ENCODE measurements at places on chromosomes 16 and 17.

- no peak for DNase-seq
Observed at GRCh38 chr17:60356940-60357339, 35.0 kb downstream of the USP32 start.

DNA sequence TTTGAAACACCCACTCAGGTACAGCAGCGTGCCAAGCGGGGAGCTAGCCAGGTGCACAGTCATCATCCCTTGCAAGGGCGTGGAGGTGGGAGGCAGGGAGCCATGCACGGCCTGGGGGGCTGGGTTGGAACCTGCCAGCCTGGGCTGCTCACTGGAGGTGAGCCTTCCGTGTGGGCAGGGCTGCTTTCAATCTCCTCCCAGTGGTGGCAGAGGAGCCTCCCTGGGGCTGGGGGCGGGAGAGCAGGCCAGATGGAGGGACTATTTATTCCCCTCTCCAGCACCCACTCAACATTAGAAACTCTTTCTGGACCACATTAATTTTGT, 90.3 kb downstream of the KATNIP start:
- no peak for DNase-seq

DNA sequence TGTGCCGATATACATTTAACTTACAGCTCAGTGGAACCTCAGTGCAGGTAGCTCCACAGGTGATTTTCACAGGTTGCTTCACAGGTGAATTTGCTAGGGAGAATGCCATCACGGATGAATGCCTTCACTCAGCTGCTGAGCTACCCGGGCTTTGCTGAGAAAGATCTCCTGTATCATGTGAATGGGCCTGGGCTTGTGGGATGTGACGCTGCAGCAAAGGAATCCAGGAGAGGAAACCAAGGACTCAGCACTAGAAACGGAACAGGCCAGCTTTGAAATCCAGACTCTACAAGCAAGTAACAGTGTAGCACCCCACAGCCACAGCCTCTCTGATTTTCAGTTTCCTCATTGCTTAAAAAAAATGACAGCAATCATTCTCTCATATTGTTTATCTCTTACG, 271.4 kb upstream of the MAF start:
- DNase-seq: no peak

DNA sequence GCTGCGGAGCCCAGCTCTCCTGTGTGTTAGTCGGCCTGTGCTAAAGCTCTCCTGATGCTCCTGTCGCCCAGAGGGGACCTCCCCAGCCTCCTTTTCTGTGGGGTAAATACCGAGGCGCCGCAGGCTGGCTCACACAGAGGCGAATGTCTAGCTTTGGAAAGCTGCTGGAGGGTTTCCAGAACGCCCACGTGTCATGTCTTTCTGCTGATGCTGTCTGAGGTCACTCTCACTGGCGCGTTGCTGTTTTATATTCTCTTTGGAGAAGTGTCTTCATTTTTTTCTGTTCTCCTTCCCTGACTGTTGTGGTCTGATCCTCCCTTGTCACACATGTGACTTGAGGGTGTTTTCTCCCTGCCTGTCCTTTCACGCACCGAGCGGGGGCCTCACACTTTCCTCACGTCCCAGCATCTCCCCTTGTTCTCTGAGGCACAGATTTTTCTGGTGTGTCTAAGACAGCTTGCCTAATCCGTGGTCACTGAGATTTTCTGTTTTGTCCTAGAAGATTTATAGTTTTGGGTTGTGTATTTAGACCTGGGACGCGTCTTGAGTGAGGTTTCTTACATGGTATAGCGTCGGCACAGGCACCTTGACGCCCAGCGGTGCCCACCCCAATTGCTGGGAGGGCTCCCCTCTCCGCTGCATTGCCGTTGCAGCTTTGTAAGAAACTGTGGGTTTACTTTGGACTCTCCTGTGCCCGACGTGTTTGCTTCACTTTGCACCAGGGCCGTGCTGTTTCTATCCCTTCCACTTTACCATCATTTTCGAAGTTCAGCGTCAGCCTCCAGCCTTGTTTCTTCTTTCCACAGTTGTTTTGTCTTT, 92.1 kb upstream of the ZNF750 start:
- DNase-seq: no peak

DNA sequence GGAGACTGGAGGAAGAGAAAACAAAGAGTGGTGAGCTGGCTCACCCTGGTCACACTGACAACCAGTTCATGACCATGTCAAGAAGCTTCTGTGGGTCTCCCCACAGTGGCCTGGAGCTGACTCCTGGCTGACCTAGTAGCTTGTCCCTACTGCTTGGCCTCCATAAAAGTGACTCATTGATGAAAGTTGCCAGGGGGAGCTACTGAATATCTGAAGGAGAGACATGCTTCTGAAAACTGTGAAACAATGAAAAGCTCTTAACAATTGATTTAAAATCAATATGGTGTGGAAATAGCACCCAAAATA, 22.0 kb downstream of the SMPD3 start:
- no peak for DNase-seq

- DNase-seq: no peak
Observed at GRCh38 chr17:67544364-67544955, 167.4 kb downstream of the PITPNC1 start.

DNA sequence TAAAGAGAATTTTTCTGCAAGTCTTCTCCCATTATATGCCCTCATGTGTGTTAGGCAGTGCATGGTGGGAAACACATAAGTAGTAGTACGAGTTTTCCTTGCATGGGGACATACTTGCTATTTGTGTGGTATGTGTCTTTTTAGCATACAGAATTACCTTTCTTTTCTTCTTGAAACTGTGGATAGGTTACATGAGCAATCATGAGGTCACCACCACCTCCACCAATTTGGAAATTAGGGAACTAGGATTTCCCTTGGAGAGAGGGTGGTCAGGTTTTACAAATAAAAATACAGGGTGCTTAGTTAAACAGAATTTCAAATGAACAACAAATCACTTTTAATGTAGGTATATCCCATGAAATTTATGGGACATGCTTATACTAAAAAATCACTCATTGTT, 16.3 kb upstream of the AMZ2 start:
- DNase-seq: no peak

GRCh38 chr17:27466743-27467375, 10.6 kb downstream of the KSR1 start:
- peak; percentile 37 for DNase-seq
